ENCODE measurements at places on chromosomes 4 and X. TPM values are rescaled to one million over a fixed set of nuclear protein-coding genes. Genes with fewer than 3 reads are reported as not detected.
A peak's percentile ranks its signal among the peaks of the same experiment; 100 is the strongest.

DNA sequence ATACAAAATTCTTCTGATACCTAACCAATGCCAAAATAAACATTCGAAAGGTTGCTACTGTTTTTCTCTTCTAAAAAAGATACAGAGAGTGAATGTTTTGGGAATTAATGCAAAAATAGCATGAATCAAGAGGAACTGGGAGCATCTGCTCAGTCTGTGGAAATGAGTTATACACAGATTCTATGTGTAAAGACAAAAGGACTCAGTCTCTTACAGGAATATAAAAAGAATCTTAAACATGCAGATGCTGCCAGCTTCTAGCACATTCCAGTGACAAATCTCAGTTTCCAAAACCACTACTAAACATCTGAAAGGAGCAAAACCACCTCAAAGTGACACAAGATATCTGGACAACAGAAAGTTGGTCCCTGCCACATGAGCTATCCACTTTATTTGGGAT, 55.0 kb downstream of the PAPSS1 start:
- H3K27me3 ChIP-seq: no peaks in the 10 kb centered on the region

- no peak overlapping the region for H3K4me3 ChIP-seq
- no peaks in the 10 kb centered on the region for H3K36me3 ChIP-seq
- no peaks in the 10 kb centered on the region for H3K27me3 ChIP-seq
- H3K27ac ChIP-seq: peak overlapping the region; percentile 12
- H3K4me1 ChIP-seq: no peaks in the 10 kb centered on the region
These were observed 31.5 kb upstream of the ELF2 start for GRCh38 chr4:139208404-139208945.

- no peak overlapping the region for H3K4me3 ChIP-seq
- H3K4me1 ChIP-seq: no peaks in the 10 kb centered on the region
- H3K27me3 ChIP-seq: no peaks in the 10 kb centered on the region
- no peak for DNase-seq
These were observed 72.8 kb upstream of the BEND4 start for GRCh38 chr4:42225286-42225685.

DNA sequence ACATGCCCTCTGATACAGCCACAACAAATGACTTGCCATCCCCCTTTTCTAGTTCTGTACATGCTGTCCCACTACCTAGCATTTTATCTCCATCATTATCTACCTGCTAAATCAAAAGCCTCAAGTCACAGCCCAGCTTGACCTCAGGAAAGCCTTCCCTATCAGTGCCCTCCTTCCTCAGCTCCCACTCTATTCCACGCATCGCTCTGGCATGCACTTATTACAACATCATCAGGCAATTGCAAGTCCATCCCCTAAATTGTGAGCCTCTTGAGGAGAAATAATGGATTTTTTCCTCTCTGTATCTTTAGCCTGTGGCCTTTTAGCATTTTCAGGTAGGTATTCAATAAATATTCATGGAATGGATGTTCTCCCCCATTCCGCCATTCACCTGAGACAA, 5.7 kb downstream of the ARL13A start:
- DNase-seq: no peak
- H3K4me1 ChIP-seq: no peaks in the 10 kb centered on the region
- H3K27me3 ChIP-seq: no peaks in the 10 kb centered on the region
- no peak overlapping the region for H3K4me3 ChIP-seq

DNA sequence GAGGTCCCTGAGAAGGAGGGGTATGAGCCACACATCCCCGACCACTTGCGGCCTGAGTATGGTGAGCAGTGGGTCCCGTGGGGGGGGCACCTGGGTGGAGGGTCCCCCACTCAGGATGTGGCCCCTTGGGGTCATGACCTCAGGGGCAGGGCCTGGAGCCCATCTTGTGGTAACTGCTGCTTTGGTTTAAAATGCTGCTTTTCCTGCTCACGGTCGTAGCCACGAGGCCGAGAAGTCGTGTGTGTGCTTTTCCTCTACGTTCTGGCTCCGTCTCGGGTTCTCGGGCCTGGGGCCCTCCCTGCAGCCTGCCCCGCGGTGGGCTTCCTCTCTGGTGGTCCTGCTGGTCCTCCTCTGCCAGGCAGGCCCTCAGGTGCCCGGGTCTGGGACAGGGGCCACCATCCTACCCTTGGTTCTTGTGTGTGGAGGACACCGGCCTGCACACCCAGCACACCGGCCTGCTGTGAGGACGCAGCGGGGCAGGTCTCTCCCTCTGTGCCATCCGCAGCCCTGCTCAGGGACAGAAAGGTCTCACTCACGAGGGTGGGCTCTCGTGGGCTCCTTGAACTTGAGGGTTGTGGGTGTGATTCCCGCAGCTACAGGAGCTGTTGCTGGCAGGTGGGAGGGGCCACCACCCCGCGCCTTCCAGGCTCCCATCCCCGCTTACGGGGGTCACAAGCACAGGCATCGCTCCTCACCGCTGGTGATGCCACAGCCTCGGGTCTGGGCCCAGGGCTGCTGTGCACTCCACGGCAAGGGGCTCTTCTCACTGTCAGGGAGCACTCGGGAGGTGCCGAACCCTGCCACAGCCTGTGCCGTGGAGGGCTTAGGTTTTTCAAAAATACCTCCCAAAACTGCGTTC, 19.6 kb downstream of the UVSSA start:
- H3K36me3 ChIP-seq: no peaks in the 10 kb centered on the region
- H3K27ac ChIP-seq: no peak overlapping the region
- no peaks in the 10 kb centered on the region for H3K4me1 ChIP-seq
- no peak overlapping the region for H3K4me3 ChIP-seq

- DNase-seq: no peak
- H3K4me1 ChIP-seq: no peaks in the 10 kb centered on the region
- no peaks in the 10 kb centered on the region for H3K27me3 ChIP-seq
- no peak overlapping the region for H3K27ac ChIP-seq
These were observed 495.1 kb upstream of the FAM241A start for GRCh38 chr4:111650146-111650545.

GRCh38 chrX:155094468-155095061, 23.3 kb downstream of the BRCC3 start:
- H3K4me1 ChIP-seq: no peaks in the 10 kb centered on the region
- no peak overlapping the region for H3K27ac ChIP-seq

DNA sequence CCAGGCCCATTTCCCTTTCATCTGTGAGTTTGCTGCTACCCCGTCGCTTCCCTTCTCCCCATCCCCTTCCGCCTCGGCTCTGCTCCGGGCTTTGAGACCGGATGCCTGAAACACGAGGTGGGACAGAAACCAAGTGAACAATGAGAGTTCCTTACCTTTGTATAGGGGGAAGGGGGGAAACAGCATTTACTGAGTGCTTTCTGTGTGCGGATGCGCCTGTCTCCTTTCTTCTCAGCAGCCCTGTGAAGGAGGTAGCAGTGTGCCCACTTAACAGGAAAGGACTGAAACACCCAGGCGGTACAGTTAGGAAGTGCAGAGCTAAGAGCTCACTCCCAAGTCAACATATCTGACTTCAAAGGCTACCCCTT, 43.2 kb upstream of the TMSB15B start:
- DNase-seq: peak; percentile 17
- H3K27ac ChIP-seq: peak overlapping the region; percentile 85
- no peaks in the 10 kb centered on the region for H3K4me1 ChIP-seq
- peak overlapping the region; percentile 64 for H3K4me3 ChIP-seq
- H3K36me3 ChIP-seq: no peaks in the 10 kb centered on the region

DNA sequence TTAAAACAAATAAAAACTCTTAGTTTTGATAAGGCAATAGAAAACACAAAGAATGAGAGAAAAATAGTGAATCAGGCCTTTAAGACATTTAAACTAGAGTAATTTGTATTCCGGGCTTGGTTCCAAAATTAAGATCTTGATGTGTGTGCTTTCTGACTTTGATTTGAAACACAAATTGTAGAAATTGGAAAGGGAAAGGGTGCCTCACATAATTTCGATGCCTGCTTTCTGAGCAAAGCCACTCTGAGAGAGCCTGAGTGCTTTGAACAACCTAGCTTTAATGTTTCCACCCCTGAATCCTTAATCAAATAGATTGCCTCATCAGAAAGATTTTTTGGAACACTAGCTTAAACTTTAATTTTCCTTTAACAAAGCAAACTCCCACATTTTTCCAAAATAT, 666.8 kb downstream of the PCDH18 start:
- no peaks in the 10 kb centered on the region for H3K36me3 ChIP-seq
- no peaks in the 10 kb centered on the region for H3K4me1 ChIP-seq
- H3K4me3 ChIP-seq: no peak overlapping the region
- no peak for DNase-seq

DNA sequence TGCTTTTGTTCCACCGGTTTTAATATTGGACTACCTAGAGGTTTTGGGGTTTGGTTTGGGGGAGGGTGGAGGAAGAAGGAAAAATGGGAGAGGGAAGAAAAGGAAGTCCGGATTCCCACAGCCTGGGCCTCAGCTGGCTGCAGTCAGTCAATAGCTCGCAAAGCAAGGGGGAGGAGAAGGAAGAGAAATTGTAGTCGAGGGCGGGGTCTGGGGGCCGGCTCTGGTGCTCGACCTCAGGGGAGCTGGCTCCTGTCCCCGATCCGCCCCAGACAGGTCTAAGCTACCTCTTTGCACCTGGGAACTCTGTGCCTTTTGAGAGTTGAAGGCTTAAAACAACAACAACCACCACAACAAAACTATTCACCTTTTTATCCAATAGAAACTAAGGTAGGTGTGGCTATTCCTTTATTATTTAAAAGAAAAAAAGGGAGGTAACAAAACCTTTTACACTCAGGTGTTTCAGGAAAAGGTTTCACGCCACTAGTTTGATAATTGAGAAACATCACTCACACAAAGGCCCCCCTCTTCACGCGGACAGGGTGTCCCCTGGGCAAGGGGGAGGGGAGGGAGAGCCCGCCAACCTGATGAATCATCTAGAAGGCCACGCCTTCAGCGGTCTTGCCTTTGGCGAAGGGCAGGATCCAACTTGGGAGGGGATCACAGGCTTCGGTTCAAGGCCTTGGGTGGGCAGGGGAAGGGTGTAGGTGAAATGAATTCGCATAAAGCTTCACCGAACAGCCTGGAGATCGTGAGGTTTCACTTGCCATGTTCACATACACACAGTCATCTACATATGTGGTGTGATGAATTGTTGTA, 1.6 kb upstream of the LNX1 start:
- DNase-seq: peak; percentile 69
- no peaks in the 10 kb centered on the region for H3K27me3 ChIP-seq
- H3K36me3 ChIP-seq: no peaks in the 10 kb centered on the region
- no peak overlapping the region for H3K4me3 ChIP-seq

GRCh38 chr4:89356086-89356485, 48.5 kb upstream of the GPRIN3 start:
- DNase-seq: no peak
- H3K27ac ChIP-seq: no peak overlapping the region
- no peaks in the 10 kb centered on the region for H3K27me3 ChIP-seq
- H3K4me3 ChIP-seq: no peak overlapping the region

DNA sequence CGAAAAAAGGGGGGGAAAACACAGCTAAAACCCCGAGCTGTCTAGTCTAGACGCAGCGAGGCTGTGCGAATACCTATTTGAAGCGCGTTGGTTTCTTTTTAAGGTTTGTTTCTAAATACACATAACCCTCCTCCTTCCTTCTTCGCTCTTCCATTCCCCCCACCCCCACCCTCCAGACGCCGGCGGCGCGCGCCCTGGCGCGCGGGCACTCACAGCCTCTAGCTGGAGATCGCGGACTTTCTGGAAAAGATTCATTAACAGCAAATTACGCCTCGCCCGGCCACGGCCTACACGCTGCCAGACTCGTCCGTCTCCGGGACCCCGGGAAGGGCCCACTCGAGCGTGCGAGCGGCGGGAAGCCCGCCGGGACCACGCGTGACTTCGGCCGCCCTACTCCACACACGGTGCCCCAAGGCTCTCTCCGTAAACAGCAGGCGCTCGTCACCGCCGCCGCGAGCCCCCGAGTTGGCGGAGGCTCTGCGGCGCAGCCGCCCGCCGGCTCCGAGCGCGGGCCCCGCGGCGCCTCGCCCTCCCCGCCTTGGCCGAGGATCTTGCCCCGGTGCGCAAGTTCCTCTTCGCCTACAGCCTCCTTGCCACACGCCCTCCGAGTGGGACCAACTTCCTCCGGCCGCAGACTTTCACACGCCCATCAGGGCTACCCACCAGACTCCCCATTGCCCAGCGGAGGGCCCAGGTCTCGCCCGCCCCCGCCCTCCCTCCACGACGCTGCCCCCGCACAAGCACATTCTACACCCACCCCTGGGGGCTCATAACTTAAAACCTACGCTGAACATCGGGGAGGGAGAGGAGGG, 2.0 kb downstream of the BCOR start:
- peak overlapping the region; percentile 95 for H3K27ac ChIP-seq
- DNase-seq: no peak
- H3K27me3 ChIP-seq: no peaks in the 10 kb centered on the region

GRCh38 chrX:39855748-39856129, 242.0 kb downstream of the BCOR start:
- no peaks in the 10 kb centered on the region for H3K27me3 ChIP-seq
- H3K27ac ChIP-seq: peak overlapping the region; percentile 53
- no peaks in the 10 kb centered on the region for H3K4me1 ChIP-seq
- no peak overlapping the region for H3K4me3 ChIP-seq

- H3K36me3 ChIP-seq: no peaks in the 10 kb centered on the region
- no peaks in the 10 kb centered on the region for H3K4me1 ChIP-seq
- no peak overlapping the region for H3K27ac ChIP-seq
- no peaks in the 10 kb centered on the region for H3K27me3 ChIP-seq
- no peak overlapping the region for H3K4me3 ChIP-seq
These were observed 509.6 kb downstream of the MID1IP1 start for GRCh38 chrX:39310891-39311290.

DNA sequence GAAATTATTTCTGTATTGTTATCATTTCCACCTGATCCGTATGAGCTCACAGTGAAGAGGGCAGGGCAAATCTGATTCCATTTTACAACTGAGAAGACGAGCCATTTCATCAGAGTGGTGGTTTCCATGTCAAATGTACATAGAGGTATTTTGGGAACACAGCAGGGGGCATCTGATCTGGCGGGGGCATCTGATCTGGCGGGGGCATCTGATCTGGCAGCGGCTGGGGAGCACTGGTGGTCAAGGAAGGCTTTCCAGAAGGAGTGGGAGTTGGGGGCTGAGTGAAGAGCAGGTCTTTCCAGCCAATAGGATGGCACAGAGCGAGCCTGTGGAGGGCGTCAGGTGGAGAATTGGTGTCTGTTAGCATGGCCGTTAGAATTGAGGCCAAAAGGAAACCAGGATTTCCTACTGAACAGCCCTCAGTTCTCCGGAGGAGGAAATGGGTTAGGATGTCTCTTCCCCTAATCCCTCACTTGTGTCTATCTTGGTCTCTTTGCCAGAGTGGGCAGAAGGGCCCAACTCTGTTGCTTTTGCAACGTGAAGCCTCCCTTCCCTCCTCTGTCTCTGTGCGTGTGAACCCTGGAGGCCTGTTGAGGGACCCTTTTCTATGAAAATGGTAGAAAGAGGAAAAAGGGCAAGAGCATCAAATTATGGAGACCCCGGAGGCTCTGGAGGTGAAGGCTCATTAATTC, 41.3 kb downstream of the RHOH start:
- DNase-seq: no peak
- no peaks in the 10 kb centered on the region for H3K4me1 ChIP-seq

The RBM3 gene
- 102 TPM for total RNA-seq

The SEPSECS gene
- total RNA-seq: 19.2 TPM

The FAM241A gene
- 0.37 TPM for total RNA-seq

The GAGE12J gene
- not detected for total RNA-seq

The PFKFB1 gene
- 0.55 TPM for total RNA-seq
